ENCODE measurements at places on chromosomes 13 and 19.
A peak's percentile ranks its signal among the peaks of the same experiment; 100 is the strongest.

DNA sequence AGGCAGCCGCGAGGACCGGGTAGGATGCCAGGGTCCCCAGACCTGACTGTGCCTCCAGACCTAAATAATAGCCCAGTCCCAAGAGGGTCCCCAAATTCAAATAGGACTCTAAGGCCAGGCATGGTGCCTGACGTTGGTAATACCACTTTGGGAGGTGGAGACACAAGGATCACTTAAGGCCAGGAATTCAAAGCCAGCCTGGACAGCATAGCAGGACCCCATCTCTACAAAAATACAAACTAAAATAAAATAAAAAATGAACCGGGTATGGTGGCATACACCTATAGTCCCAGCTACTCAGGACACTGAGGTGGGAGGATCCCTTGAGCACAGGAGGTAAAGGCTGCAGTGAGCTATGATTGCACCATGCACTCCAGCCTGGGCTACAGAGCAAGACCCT, 5.4 kb upstream of the APLP1 start:
- DNase-seq: no peak

- DNase-seq: no peak
Observed at GRCh38 chr19:5773276-5773675, 11.3 kb downstream of the PRR22 start.

DNA sequence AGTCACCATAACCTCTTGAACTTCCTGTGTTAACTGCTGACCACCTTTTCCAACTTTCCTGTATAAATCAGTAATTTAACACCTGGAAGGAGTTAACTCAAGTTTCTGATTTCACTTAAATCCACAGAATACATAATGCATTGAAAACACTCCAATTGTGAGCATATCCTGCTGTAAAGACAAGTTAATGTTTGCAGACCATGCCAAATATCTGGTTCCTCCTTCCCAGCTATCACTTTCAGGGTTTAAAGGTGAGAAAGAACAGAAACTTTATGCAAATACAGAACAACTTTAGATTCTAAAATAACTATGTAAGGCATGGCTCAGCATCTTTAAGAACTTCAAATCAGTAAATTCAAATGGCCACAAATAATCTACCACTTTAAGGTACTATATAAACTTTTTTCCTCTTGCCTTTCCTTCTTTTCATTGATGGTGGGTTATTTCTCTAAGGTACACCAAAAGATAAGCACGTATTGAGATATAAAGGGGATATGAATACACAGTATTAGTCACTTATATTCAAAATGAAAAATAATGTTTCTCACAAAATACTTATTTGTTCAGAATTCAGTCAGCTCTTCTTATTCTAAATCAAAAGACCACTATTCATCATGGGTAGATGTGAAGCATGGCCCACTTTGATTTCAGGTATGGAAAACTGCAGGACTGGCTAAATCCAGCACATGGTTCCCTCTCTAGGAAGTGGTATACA, 6.6 kb upstream of the TPTE2 start:
- DNase-seq: no peak

- no peak for DNase-seq
Observed at GRCh38 chr19:6568010-6568526, 22.9 kb downstream of the CD70 start.

DNA sequence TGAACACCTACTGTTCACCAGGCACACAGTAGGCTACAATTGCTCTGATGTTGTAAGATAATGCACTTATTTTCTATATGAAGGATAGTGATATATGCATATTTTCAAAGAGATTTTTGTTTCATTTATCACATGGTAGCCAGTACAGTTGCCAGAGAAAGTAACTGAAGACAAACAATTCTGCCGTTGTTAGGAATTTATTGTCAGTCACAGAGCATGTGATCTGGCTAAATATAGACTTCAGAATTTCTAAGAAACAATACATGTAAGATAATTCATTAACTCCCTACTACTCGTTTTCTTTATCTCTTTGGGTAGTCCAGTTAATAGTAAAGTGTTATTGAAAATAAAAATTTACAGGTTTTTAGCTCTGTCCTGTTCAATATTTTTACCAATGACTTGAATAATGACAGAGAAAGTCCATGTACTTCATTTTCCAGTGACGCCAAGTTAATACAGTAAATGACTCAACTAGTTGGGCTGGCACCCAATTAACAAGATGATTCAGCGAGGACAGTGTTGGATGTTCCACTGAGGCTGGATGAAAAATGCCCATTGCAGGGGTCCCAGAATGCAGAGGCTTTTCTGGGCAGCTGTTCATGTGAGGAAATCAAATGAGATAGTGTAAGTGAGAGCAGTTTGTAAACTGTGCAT, 35.6 kb downstream of the GJA3 start:
- no peak for DNase-seq

GRCh38 chr19:46069806-46070341, 29.1 kb upstream of the IGFL4 start:
- peak; percentile 63 for DNase-seq

DNA sequence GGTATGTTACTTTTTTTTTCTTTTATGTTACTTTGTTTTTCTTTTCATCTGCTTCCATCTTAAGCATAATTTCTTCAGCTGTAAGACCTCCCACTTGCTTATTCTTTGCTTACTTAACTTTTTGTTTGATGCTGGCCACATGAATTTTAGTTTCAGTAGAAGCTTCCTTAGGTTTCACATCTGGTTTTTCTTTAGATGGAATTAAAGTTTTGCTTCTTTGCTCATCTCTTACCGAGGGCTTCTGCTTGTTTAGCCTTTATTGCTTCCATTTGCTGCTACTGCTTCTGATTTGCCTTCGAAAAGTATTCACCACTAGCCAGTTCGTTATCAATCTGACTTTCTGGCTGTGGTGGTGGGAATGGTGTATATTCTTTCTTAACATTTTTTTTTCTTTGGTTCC, 90.9 kb downstream of the GJA3 start:
- no peak for DNase-seq

DNA sequence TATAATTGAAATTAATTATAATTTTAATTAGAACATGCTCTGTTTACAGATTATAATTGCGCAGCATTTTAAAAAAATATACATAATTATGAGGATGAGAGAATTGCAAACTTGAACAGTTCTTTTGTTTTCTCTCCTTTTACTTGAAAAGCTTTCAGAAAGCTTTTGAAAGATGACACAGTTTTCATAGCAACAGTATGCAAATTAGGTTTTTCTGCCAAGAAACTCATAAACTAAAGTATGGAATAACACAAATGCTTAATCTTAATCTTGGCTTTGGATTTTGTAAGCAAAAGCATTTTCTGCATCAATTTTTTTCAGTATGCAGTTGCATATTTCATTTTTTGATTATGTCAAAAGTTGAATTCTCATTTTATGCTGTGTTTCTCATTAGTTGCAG, 32.8 kb upstream of the AKAP11 start:
- peak; percentile 40 for DNase-seq

GRCh38 chr19:38452430-38453366, 19.2 kb downstream of the RYR1 start:
- DNase-seq: no peak

GRCh38 chr13:45365558-45365885, 24.5 kb upstream of the TPT1 start:
- DNase-seq: no peak

- no peak for DNase-seq
Observed at GRCh38 chr19:15248106-15248505, 15.9 kb upstream of the EPHX3 start.

GRCh38 chr13:28283600-28283999, 145.3 kb downstream of the PAN3 start:
- DNase-seq: no peak

- DNase-seq: peak; percentile 68
Observed at GRCh38 chr13:33323801-33324510, 38.4 kb upstream of the STARD13 start.

GRCh38 chr19:18085702-18086457, 854 bp downstream of the IL12RB1 start:
- no peak for DNase-seq

GRCh38 chr19:39407660-39408391, 1.2 kb downstream of the ZFP36 start:
- DNase-seq: no peak

- DNase-seq: no peak
Observed at GRCh38 chr19:41363371-41363752, 587 bp downstream of the B9D2 start.

DNA sequence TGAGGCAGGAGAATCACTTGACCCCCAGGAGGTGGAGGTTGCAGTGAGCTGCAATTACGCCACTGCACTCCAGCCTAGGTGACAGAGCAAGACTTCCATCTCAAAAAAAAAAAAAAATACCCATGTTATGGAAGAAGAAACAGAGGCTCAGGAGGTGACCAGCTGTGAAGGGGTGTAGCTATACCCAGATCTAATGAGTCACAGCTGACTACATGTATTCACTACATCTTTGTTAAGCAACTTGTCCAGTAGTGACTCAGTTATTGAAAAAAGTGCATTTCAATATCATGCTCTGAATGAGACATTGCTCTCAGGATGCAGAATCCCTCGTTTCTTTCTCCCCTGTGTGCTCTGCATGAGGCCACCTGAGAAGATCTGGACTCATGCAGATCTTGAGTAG, 16.1 kb upstream of the SPART start:
- no peak for DNase-seq

DNA sequence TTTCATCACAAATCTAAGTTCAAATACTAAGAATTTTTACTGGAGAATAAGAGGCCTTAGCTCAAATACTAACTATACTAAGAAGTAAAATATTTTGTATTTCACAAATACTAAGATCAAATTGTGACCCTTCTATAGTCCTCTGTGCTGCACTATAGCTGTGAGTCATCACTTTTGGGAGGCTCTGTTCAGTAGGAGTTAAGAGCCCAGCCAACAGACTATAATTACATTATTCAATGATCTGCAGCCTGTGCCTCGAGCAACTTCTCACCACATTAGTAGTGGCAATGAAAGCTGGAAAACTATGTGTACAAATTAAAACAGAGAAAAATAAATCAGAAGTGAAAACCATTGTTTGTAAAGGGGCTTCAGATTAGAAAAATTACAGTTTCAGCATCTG, 147.3 kb upstream of the GPC6 start:
- no peak for DNase-seq

DNA sequence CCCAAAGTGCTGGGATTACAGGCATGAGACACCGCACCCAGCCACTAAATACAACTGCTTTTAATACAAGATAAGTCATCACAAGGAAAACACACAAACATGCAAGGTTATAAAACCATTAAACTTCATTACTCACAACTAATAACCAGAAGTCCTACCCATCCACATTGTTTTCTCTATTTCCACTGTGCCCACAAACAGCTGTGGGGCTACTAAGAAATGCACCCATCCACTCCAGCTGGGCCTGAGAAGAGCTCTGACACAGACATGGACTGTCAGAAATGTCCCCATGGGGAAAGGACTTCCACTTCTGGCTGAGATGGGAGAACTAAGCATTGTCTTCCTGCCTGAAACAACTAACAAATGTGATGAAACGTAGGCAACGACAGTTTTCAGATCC, 17.2 kb downstream of the SAFB2 start:
- DNase-seq: no peak

- no peak for DNase-seq
Observed at GRCh38 chr13:59447846-59448620, 715.7 kb downstream of the DIAPH3 start.

DNA sequence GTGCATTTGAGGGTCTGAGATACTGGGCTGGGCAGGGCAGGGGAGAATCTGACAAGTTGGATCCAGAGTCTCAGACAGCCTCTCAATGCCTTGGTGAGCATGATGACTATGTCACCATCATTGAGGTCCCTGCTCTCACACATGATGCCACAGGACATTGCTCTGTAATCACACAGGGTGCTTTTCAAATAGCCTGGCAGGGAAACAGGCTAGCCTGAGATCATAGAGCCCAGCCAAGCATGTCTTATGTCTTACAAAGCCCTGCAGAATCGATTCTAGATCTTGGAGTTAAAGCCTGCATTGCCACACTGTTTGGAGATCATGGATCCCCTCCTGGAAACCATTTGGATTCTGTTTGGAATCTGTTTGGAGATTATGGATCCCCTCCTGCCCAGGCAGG, 5.3 kb downstream of the KCNN1 start:
- no peak for DNase-seq

DNA sequence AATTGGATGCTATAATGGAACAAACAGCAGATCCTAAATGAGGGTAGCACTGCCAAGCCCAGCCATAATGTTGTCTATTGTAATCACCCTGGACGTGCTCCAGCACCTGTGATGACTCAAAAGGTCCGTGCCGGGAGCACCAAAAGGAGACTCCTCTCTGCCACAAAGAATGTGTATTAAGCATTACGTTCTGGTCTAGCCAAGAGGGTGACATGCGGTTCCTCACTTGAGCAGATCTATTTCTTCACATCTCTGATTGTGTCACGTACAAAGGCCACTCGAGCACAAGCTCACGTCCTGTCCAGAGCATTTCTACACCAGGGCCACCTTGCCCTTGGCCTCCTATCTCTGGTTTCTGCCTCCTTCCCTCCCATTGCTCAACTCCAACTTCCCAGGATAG, 219.9 kb upstream of the IRS2 start:
- DNase-seq: no peak

GRCh38 chr13:24280720-24281119, 28.7 kb upstream of the C1QTNF9 start:
- DNase-seq: no peak

DNA sequence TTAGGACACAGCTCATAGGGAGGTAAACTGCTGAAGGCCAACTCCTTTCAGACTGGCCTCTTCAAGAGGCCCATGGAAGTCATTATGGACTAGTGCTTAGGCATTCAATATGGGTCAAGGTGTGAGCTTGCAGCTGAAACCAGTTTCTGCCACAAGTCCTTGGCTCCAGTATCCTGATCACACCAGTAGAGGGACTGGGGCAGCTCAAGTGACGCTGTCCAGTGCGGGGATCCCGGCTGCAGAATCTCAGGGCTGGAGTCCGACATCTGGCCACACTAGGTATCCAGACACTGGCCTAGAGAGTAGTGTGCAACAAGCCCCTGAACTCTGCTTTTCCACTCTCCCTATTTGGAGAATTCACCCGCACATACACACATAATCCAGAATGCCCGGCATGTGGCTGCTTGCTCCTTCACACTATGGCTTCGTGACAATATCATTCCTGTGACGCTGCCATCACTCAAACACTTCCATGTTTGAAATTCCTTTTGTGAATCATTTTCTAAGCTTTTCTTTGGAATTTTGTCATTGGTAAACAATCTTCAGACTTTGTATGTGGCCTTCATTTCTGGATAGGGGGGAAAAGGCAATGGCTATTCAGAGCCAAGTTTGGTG, 425.1 kb downstream of the EFNB2 start:
- no peak for DNase-seq

DNA sequence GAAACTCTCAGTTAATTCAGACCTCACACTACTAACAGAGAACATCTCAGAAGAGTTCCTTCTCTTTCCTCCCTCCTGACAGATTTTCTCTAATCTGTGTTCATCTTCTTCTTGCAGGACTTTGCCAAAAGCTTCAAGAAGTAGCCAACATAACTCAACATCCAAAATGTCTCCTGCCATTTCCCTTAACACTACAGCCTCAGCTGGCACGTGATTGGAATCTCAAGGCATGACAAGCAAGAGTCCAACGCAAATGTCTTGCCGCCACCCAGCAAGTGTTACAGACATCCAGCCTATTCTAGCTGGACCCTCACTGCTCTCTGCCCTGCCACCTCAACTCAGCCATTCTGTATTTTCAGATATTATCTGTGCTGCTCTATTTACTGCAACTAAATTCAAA, 135.1 kb downstream of the DNAJC15 start:
- DNase-seq: no peak

GRCh38 chr13:21124852-21125251, 51.5 kb downstream of the SKA3 start:
- peak; percentile 8 for DNase-seq

GRCh38 chr19:30682999-30683536, 310.9 kb downstream of the ZNF536 start:
- peak; percentile 97 for DNase-seq
